ENCODE measurements at places on chromosomes 12 and 14. TPM values are rescaled to one million over a fixed set of nuclear protein-coding genes. Genes with fewer than 3 reads are reported as not detected.

Gene RND1
- 24.9 TPM for total RNA-seq

- DNase-seq = no peak
Measured at GRCh38 chr12:11756022-11756421, 106.5 kb downstream of the ETV6 start.

DNA sequence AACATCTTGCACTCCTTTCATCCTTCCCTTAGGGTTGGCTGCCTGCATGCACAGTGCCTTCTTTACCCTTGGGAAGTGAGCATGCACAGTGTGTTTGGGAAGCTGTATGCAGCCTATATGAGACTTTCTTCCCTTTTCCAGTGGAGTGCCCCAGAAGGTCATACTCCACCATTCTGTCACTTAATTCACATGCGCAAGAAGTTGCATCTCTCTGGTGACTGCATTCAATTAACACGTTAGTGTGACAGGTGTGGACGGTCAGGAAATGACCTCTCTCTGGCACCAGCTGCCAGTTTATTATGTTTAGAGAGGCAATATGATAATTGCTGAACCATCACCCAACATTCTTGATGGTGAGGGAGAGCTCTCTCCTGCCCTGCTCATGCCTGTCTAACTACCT is 770.0 kb downstream of the FLRT2 start:
- no peak for DNase-seq

- DNase-seq = no peak
Measured at GRCh38 chr14:21711360-21711961, 37.8 kb upstream of the OR4E1 start.

GRCh38 chr14:74504412-74504811 is 10.8 kb downstream of the ISCA2 start:
- no peak for DNase-seq

Gene TEX52
- total RNA-seq = not detected

DNA sequence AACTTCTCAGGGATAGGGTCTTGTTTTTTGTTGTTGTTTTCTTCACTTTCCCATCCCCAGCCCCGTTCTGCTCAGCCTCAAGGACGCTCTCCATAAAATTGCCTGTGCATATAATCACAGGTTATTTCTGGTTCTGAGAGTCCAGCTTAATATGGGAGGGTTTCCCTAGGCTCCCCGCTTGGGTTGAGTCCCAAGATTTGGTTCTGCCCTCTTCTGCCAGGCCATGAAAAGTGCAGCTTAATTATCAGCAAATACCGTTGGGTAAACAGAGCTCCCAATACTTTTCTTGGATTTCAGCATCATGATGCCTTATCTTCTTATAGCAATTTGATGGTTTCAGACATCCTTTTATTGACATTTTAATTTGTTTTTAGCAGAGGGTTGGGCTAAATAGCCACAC is 75.6 kb downstream of the GRIN2B start:
- DNase-seq = no peak

DNA sequence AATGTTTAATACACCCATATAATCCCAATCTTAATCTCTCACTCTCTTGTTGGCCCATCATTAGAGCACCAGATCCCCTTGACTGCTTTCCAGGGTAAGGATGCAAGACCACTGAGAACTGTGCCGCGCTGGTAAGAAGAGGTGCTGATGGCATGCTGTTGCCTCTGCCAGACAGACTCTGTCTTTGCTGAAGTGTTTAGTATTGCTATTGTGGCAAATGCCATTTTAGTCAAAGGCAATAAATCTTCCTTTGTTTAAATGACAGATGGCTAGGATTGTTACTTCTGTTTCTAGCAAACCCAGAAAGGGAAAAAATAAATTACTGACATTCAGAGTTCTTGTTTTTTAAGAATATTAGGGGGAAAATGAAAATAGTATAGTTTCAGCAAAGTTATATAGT is 152.3 kb downstream of the MON2 start:
- DNase-seq = no peak

- no peak for DNase-seq
Measured at GRCh38 chr14:24343795-24344660, 4.2 kb upstream of the RIPK3 start.

GRCh38 chr14:40911141-40911540 is 695.5 kb upstream of the LRFN5 start:
- no peak for DNase-seq

Gene ASB2
- under 0.01 TPM for total RNA-seq

- no peak for DNase-seq
Measured at GRCh38 chr12:7212678-7213077, 23.2 kb downstream of the PEX5 start.

DNA sequence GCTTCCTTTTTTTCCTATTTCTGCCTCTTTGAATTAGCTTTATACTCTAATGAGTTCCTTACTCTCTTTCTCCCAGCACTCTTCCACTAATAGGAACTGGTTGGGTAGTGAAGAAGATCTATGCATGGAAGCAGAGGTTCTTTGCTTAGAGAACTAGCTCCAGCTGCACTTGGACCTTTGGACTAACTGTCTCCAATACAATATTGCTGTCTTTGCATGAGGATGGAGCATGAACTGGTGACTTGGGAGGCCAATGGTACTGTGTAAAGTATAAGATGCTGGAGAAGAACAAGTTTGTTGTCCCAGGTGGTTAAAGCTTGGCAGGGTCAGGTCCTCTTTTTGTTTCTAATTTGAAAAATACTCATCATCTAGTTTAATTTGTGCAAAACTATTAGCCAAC is 2.4 kb upstream of the GLS2 start:
- no peak for DNase-seq

DNA sequence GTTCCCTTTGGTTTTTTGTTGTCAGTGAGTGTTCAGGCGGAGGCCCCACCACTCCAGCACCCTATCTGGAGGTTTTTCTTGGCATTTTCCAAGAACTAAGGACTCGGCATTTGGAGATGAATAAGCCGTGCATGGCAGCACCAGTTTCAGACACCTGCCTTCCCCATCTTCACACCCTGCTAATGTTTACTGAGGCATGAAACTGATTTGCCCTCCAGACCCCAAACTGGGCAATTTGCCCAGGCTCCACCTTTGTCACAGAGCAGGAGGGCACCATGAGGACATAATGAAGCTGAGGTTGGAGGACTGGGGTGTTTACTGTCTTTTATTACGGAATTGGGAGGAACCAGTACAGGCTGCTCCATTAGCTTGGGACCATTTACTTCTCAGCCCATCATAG is 113.4 kb downstream of the LGMN start:
- no peak for DNase-seq

Gene TAS2R19
- 6.9 TPM for total RNA-seq

- DNase-seq = no peak
Measured at GRCh38 chr14:65321370-65321875, 91.1 kb upstream of the FUT8 start.

Gene SLC17A8
- 11.0 TPM for total RNA-seq

Gene MYL2
- not detected for total RNA-seq

DNA sequence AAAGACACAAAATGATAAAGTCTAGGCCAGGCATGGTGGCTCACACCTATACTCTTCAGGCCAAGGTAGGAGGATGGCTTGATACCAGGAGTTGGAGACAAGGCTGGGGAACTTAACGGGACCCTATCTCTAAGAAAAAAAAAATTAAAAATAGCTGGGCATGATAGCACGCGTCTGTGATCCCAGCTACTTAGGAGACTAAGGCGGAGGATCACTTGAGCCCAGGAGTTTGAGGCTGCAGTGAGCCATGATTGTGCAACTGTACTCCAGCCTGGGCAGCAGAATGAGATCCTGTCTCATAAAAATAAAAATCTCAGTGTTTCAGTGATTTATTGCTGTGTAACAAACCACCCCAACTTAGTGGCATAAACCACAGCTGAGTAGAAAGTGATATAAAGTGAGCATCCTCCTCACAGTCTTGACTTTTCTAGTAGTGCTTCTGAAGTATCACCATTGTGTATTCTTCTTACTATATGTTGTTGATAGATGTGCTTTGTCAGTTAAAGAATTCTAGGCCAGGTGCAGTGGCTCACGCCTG is 10.6 kb upstream of the ATF1 start:
- DNase-seq = no peak

Gene SRGAP1
- 40.8 TPM for total RNA-seq

Gene PPP1R1A
- total RNA-seq = 10.6 TPM

Gene ZC2HC1C
- total RNA-seq = 2.4 TPM

DNA sequence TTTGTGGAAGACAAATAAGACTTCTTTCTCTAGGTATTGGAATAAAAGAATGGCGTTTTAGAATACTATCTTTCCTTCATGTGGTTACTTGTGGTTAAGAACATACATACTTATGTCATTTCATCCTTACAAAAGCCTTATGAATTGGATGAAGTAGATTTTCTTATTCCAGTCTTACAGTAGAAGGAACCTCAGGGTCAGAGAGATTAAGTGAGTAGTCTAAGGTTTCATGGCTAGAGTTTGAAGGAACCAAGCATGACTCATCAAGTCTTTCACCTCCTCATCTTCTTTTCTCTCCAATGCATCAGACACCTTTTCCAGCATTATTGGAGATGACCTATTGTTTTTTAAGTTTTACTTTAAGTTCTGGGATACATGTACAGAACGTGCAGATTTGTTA is 92.9 kb upstream of the NEDD1 start:
- DNase-seq = no peak

- peak; percentile 49 for DNase-seq
Measured at GRCh38 chr12:113932381-113933196, 33.5 kb downstream of the RBM19 start.

Gene CD69
- not detected for total RNA-seq

Gene ARMH4
- total RNA-seq = 54.2 TPM

Gene LRRC9
- 0.82 TPM for total RNA-seq

DNA sequence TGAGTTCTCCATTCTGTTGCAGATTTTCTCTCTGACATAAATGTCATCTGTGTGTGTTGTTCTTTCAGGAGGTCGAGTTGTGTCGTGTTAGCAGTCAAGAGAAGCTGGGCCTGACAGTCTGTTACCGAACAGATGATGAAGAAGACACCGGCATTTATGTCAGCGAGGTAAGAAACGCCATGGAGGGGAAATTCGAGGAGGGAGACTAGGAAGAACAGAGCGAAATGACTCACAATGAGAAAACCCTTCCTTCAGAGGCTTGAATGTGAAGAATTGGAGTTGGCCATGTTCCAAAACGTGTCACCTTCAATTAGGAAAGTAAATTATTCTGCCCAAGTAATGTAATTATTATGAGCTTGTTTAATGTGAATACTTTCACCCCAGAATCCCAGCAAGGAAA is 364.5 kb downstream of the PDZRN4 start:
- no peak for DNase-seq

DNA sequence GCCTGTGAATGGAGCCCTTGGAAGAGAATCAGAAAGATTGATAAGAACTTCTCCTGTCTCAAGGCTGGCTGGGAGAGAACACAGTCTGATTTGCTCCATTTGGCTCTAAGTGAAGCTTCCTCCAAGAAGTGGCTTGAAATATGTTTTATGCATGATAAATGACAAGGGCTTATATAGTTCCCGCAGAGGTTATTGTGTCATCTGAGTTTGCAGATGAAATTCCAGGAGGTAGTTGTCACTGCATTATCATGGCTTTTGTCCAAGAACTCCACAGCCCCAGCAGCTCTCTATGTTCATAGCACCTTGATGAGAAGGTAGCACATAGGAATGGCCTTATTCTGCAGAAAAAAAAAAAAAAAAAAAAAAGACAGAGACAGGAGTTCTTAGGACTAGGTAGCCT is 108.5 kb downstream of the DACT1 start:
- no peak for DNase-seq

Gene STAT6
- total RNA-seq = 2.4 TPM

- no peak for DNase-seq
Measured at GRCh38 chr14:86527312-86527711, 997.4 kb downstream of the FLRT2 start.
